ACHN (cell line): ENCODE measurements at places on chromosomes 13 and 19.

DNA sequence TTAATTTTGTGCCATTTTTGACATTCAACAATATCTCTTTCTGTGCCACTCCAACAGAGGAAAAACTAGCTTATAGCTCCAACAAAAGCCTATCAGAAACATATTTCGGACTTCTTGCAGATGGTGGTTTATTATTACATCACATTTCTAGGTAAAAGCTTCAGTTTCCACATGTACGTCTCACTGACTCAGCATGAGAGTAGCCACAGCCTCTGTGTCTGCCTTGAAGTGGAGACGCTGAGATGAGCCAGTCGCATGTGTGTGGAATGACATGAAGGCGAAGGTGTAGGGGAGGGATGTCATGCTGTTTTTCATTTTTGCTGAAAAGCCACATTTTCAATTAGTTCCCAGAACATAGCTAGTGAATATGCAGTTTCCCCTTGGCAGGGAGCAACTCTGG is 598.6 kb downstream of the EFNB2 start:
- DNase-seq = no peak

- no peak for DNase-seq
These were observed 113.7 kb upstream of the OXGR1 start for GRCh38 chr13:97107815-97108529.

GRCh38 chr19:17680230-17680722 is 7.9 kb downstream of the UNC13A start:
- DNase-seq = peak; percentile 16

DNA sequence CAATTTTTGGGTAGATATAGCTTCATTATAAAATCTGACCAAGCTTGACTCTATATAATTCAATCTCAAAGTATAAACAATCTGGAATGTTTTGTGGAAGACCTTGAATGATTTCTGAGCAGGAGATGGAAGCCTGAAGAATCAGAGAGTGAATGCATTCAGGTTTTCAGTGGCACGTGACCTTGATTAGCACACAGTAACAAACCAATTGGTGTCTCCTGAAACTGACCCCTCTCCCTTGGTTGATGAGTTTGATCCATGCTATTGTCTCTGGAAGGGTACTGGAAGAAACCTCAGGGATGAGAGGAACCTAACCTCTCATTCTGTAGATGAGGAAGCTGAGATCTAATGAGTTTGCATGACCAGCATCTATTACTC is 39.6 kb downstream of the PCDH8 start:
- no peak for DNase-seq

DNA sequence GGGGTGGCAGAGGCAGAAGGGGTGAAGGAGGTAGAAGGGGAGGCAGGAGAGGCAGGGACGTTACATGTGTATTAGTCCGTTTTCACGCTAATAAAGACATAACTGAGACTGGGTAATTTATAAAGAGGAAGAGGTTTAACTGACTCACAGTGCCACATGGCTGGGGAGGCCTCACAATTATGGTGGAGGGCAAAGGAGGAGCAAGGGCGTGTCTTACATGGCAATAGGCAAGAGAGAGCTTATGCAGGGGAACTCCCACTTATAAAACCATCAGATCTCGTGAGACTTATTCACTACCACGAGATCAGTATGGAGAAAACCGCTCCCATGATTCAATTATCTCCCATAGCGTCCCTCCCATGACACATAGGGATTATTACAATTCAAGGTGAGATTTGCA is 19.0 kb upstream of the ACOD1 start:
- no peak for DNase-seq

- DNase-seq = peak; percentile 25
These were observed 48.9 kb downstream of the KLF2 start for GRCh38 chr19:16373532-16373931.

- peak; percentile 14 for DNase-seq
These were observed 56.5 kb downstream of the TDRD3 start for GRCh38 chr13:60453490-60453889.
